ENCODE measurements at places on chromosomes 11 and 22.

DNA sequence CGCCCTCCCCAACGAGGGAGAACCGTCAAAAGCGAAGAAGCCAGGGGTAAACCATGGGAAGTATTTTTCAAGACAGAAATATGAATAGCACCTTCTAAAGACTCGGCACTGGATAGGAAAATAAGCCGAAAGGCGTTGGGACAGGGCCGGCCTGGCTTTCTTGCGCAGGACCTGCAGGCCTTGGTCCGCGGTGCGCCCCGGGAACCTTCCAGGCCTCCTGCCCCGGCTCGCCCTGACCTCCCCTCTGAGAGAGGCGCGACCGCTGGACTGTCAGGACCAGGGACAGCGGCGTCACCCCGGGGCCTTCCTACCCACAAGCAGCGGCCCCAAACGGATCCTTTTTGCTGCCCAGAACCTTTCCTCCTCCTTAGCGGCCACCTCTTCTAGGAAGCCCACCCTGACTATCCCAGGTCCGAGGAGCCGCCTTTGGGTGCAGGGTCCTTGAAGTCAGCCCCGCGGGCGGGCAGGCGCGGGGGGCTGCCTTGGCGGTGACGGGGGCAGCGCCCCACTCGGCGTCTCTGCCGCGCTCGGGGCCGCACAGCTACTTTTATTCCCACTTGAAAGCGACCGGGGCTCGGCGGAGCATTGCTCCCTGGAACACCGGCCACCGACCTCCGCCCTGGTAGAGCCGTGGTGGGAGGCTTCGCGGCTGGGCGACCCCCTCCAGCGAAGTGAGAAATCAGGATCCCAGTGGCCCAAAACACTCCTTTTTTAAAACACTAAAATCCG is 650 bp upstream of the MAPK11 start:
- peak; percentile 67 for DNase-seq

DNA sequence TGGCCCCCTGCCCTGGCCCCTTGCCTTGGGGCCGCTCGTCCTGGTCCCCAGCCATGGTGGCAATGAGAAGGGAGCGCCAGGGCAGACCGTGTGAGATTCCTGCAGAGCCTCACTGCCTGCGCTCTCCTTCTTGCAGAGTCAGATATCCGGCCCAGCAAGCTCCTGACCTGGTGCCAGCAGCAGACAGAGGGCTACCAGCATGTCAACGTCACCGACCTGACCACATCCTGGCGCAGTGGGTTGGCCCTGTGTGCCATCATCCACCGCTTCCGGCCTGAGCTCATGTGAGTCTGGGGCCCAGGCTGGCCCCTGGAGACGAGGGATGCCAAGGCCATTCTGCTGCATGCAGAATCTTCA is 114.1 kb downstream of the MICAL2 start:
- no peak for DNase-seq

DNA sequence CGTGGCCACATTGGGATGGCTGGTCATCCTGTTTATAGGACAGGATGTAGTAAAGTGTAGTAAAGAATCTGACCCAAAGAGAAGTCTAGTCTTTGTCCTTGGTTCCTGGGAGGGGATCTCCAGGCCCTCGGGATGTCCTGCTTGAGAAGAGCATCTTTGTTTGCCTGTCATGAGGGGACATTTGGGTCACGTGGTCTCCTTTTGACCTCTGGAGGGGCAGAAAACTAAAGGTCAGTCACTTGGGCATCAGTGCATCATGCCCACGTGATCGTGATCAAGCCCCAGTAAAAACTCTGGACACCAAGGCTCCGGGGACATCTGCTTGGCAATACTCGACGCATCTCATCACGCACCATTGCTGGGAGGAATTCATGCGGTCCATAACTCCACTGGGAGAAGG is 9.1 kb downstream of the SMIM38 start:
- no peak for DNase-seq

DNA sequence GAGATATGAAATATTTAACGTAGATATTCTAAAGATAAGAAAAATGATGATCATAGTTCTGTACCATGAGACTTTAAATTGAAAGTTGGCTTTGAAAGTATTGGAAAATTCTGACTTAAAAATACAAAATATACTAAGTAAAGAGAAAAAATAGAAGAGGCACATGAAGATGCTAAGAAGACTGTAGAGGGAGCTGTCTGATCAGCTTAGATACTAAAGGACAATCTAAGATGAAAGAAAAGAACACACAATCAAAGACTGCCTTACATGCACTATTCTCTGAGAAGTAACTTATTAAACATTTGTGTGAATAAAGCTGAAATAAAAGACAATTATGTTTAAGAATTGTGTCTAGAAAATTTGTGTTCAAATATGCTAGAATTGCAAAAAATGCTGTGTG is 55.1 kb downstream of the RBMXL2 start:
- DNase-seq: no peak

DNA sequence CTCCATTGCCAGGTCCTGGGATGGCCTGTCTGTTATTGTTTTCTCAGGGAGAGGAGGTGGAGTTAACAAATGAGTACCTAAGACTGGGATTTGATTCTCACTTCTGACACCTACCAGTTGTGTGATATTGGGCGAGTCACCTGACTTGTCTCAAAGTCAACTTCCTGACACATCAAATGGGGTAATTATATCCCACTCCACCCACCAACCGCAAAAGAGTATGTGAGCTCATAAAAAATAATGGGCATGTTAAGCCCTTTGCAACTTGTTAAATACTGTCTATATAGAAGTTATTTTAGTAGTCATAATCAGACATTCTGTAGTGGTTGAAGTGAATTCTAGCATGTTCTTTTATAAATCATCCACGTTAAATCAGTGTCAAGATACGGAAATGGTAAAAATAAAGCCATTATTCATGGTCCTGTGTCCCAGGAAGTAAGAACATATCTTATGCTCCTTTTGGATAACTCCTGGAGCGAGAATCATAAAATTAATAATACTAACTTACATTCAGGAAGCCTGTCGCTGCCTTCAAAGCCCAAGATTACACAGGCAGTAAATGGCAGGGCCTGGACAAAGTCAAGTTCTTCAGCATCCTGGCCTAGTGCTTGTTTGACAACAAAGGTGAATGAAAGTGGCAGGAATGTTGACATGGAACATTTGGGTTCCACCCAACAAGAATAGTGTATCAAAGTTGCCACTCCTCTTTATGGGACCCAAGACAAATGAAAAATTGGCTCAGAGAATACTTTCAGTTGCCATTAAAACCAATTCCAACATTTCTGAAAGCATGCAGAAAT is 54.3 kb downstream of the SYTL2 start:
- DNase-seq: no peak

- DNase-seq: no peak
Measured at GRCh38 chr11:9053316-9054035, 37.9 kb downstream of the SCUBE2 start.

GRCh38 chr11:130094614-130095013 is 24.9 kb downstream of the APLP2 start:
- no peak for DNase-seq

GRCh38 chr11:64261556-64262080 is 10.3 kb downstream of the PLCB3 start:
- no peak for DNase-seq

DNA sequence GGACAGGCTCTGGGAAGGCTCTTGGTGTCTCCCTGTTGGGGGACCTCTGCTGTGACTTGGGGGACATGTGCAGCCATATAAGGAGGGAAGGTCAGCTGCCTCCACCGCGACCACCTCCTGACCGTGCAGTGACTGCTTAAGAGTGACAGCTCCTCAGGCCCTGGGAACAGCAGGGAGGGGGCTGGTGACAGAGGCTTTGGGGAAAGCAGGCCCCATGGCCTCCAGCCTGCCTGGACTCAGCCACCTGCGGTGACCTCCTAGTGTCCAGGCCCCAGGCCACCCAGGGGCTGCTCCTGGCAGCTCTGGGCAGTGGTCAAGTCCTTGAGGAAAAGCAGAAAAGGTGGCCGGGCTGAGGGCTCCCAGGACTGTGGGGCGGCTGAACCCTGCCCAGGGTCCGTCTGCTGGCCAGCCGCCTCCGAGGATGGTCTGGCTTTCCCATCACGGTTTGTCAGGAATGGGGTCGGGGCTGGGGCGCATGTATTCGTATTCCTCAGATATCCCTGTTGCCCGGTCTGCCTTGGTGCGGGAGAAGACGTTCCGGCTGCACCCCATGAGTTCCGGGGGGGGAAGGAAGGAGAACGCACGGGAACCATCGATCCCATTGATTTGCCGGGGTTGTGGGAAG is 96.8 kb downstream of the WNT7B start:
- DNase-seq: no peak

GRCh38 chr11:125956391-125957134 is 10.7 kb downstream of the VSIG10L2 start:
- no peak for DNase-seq

GRCh38 chr11:59992425-59992824 is 24.6 kb upstream of the OOSP4B start:
- DNase-seq: no peak

- DNase-seq: no peak
Measured at GRCh38 chr11:19567996-19568395, 144.6 kb upstream of the NAV2 start.

GRCh38 chr11:122690384-122690783 is 34.9 kb downstream of the UBASH3B start:
- DNase-seq: no peak

GRCh38 chr11:60987577-60988277 is 16.2 kb downstream of the CD6 start:
- no peak for DNase-seq

GRCh38 chr11:31877083-31877482 is 66.0 kb upstream of the PAX6 start:
- DNase-seq: no peak

DNA sequence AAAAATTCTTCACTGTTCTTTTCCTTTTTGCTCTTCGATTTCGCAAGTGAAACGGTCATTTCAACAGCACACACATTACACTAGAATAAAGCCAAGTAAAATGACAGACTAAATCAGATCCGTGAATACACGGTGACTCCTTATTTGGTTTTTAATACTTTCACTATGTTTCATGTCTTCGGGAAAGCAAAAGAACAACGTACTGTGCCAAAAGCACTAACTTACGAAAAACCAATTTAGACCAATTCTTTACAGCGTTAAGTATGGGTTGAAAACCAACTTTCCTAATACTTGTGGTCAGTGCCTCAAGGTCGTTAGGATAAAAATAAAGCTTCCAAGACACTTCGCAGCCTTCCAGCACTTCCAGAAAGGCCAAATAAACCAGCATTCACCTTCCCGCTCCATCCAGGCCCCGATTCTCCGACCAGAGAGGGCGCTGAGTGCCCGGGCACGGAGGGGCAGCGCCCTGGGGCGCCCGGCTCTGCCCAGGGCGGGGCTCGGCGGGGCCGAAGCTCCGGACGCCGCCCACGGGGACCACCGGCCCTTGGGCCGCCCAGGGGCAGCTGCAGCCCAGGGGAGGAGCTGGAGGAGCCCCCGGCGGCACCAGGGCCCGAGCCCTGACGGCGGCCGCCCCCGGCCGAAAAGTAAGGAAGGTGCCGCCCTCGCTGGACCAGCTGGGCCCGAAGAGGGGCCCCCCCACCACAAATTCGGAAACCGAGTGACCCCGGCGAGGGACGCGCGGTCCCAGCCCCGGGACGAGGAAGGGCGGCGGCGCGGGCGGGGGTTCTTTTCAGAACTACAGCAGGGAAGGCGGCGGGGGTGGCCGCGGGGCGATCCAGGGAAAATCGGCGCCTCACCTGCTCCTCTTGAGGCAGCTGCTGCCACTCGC is 499 bp downstream of the ATL3 start:
- DNase-seq: peak; percentile 48

DNA sequence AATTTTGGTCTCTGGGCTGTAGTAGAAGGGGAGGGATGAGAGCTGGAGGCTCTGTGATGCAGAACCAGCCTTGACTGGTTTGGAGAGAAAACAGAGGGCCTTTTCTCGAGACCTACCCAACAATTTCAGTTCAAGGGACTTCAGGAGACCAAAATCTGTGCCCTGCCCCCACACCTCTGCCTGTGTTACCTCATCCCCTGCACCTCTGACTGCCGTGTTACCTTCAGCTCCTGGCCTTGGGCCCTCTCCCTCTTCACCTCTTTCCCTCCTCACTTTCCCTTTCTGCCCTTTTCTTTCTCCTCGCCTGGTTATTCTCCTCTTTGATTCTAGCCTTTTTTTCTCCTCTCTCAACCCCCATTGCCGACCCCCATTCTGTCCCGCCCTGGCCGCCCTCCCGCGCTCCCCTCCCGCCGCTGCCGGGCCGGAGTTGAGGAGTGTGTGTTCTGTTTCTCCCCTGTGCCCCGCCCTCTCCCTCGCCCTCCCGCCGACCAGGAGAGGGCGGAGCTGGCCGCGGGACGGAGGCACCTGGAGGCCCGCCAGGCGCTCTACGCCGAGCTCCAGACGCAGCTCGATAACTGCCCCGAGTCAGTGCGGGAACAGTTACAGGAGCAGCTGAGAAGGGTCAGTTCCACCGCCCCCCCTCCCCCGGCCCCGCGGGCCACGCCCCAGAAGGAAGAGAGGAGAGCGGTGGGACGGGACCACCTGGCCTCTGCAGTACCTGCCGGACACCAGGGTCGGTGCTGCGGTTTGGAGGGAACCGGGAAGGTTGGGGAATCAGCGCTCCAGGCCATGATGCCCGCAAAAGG is 27.2 kb downstream of the PHLDB1 start:
- no peak for DNase-seq

DNA sequence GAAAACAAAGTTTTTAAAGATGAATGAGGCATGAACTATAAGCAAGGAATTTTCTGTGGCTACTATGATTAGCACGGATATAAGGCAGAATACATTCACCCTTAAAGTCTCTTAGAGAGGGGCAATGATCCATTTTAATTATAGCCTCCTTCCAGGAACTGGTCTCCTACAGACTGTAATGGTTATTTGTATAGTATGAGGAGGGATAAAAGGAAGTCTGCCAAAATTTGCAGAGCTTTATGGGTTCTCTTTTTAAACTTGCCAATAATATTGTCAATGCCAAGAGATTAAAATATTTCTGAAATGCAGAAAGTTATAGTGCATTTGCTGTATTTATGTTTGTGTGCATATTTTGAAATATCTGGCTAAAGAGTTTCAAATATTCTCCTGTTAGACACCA is 271.4 kb upstream of the LUZP2 start:
- no peak for DNase-seq

DNA sequence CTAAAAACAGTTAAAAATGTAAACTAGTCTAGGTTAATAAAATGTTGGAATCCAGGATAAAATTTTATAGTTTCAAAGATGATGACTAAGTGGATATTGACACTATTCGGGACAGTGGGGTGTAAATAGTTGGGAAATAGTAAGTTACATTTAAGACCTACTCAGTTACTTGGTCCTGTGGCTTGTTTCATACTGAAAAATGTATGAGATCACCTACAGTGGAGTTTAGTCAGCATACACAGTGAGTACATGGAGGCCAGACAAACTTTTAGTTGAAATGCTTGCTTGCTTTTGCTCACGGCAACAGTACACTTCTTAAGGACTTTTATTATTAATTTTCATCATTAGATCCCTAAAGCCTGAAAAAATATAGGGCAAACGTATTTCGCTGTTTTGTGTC is 16.1 kb downstream of the TRIM22 start:
- DNase-seq: no peak

- DNase-seq: no peak
Measured at GRCh38 chr11:104089481-104089880, 53.0 kb downstream of the DDI1 start.

- DNase-seq: no peak
Measured at GRCh38 chr11:7673724-7674434, 579 bp upstream of the CYB5R2 start.

GRCh38 chr11:12150831-12151382 is 40.5 kb downstream of the MICAL2 start:
- no peak for DNase-seq

Measured in activated B cell treated with CpG ODN at 0.5 μM for 24 hours (primary cell).